ENCODE measurements at places on chromosomes 6 and 20.

GRCh38 chr20:21167261-21167660 lies 41.4 kb downstream of the KIZ start:
- DNase-seq: no peak

DNA sequence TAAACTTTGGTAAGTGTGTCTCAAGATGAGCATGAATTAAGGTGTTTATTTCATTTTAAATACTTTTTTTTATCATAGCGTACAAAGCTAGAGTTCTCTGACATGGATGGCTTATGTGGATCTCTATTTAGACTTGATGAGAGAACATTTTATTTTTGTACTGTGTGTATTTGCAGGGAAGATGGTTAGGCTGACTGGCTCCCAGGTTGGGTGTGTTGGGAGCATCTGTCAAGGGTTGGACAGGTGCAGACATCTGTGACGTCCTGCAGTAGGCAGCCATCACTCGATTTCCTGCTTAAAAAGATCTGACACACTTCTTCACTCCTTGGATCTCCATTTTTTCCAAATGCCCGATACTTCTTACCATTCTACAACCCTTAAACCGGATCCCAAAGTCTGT lies 221.9 kb upstream of the QKI start:
- no peak for DNase-seq

DNA sequence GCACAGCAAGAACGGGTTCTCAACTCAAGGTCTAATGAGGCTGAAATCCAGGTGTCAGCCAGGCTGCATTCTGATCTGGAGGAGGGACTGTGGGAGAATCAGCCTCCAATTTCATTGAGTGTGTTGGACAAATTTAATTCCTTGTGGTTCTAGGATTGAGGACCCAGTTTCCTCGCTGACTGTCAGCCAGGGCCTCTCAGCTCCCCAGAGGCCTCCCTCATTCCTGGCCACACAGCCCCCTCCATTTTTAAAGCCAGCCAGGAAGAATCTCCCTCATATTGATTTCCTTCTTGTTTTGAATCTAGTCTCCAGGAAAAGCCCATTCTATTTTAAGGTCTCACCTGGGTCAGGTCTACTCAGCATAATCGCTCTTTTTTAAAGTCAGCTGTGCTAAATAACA lies 73.7 kb upstream of the ARMC2 start:
- DNase-seq: no peak

DNA sequence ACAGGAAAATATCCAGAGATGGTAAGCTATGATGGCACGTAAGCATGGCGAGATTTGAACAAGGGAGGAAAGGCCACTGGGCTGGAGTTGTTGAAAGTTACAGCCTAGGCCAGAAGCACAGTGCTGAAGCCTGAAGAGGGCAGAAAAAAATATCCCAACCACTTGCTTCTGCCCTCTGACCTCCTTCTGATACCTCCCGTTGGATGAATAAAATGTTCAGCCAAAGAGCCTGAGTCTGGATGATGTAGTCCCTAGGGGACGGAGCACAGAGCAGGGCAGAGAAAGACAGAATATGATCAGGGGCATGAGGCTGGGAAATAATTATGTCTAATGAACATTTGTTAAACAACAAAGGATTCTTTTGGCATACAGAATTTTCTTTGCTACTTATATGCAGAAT lies 19.7 kb downstream of the KLHL31 start:
- no peak for DNase-seq

GRCh38 chr6:163707387-163708355 lies 293.2 kb downstream of the QKI start:
- DNase-seq: no peak

GRCh38 chr6:16840291-16840690 lies 79.0 kb upstream of the ATXN1 start:
- DNase-seq: no peak

GRCh38 chr6:26301638-26302037 lies 63.4 kb upstream of the BTN3A2 start:
- no peak for DNase-seq

All from cardiac fibroblast (primary cell).